Umbilical cord (tissue), 2 donors: ENCODE measurements at places on chromosomes 6 and 20.
A peak's percentile ranks its signal among the peaks of the same experiment; 100 is the strongest.

- no peak for DNase-seq
Observed at GRCh38 chr20:54073288-54073687, 2.9 kb upstream of the BCAS1 start.

DNA sequence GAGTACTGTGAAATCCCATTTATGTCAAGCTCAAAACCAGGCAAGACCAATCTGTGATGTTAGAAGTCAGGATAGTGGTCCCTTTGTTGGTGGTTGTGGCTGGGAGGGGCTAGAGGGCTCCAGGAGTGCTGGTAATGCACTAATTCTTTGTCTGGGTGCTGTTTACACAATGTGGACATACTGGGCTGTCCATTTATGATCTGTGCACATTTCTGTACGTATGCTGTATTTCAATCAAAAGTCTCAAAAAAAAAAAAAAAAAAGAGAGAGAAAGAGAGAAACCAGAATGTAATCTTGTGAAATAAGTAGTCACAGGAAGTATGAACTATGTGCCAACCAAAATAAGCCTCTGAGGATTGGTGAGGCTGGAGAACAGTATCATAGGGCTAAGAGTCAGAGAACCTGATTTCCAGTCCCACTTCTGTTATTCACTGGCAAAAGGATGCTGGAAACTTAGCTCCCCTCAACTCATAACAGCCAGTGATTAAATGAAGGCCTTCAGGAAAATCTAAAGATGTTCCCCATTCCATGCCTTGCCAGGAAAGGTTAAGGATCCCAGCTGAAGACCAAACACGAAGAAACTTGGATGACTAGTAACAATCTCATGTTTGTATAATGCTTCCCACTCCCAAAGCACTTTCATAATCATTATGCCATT is 19.6 kb upstream of the TRAM2 start:
- no peak for DNase-seq

DNA sequence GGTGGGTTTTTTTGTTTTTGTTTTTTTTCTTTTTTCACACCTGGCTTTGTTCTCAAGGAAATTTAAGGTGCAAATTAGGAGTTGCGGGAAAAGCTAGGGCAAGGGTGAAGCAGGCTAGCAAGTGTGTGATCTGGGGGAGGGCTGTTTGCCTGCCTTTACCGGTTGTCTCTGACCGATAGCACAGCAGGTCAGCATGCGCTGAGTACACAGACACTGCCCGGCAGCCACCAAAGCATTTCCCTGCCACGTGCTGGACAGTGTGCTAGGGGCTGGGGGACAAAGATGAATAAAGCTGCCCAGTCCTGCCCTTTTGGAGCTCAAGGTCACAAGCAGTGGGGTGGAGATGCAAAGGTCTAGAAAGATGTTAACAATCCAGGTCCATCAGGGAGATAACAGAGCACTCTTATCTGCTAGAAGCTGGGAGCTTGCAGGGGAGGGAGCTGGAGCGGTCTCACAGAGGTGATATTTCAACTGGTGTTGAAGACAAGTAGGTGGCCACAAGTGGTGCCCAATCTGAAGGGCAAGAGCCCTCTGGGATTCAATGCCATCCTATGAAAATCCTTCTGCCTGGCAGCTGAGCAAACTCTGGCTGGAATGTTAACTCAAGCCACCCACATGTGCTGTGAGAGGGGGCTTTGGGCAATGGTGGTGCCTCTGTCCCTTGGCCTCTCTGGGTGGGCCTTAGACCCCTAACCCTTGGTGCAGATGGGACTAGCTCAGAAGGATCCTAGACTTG is 24.5 kb downstream of the TTBK1 start:
- DNase-seq: no peak

DNA sequence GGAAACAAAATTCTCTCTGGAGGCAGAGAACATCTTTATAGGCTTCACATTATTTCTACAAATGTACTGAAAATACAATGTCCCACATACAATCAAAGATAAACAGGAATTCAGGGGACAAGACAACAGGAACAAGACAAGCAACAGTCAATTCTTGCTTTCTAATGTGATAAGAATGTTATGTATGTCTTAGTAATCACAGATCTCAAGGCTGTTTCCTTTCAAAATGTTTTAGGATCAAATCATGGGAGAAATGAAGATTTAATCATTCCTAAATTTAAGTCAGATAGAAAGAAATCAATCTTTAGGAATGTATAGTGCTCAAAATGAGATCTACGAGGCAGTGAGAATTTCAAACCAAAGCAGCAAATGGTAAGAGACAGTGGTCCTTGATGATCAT is 32.1 kb downstream of the NEDD9 start:
- no peak for DNase-seq

DNA sequence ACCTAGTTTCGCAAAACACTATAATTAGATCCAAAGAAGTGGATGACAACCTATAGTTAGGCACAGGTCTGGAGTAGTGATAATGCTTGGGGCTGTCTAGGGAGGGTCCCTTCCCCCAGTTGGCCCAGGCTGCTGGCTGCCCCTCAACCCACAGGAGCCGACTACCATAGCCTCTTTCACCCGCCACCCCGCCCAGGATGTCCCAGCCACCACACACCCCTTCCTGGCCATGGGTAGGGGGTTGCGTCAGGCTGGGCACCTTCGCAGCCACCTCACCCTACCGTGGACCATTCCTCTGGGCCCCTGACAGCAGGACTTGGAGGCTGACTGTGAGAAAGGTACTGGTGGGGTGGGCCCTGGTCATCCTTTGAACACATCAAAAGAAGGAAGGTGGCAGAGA is 8.5 kb downstream of the TFEB start:
- no peak for DNase-seq

DNA sequence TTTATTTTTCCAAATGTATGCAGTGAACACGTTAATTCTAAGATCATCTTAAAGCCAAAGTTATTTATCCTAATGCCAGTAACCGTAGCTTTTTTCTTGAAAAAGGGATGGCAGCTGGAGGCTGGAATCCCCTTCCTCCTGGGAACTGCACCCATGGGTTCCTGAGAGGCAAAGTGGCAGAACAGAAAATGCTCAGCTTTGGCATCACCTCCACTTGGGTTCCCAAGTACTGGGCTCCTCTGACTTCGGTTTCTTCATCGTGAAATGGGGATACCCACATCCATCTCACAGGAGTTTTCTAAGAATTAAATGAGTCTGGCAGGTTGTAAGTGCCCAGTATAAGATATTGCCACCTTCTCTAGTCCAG is 6.2 kb upstream of the DDX43 start:
- DNase-seq: no peak

DNA sequence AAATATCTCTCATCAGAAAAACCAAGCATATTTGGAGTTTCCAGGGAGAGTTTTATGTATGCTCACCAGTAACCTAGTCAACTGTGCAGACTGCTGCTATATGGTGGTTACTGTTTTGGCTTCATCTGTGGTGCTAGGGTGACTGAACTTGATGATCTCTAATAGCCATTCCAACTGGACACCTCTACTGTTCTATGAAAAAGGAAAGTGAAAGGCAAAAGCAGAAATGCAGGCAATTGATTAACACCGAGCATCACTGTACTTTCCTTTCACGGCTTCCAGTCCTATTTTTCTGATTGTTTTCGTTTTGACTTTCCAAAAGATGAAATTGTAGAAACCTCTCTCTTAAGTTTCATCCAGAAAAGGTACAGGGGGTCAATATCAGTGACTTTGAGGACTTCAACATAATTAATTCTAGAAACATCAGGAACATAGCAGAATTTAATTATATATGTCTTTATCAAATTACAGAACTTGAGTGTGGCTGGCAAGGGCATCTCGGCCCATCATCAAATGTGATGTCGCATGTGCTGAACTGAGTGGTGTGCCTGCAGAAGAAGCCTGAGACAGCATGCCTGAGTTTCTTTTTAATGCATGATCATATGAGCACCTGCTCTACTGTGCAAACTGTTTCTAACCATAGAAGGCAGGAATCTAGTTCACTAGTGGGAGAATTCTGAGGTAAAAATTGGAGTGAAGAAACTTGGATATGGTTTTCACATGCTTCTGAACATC is 464.3 kb upstream of the FLRT3 start:
- DNase-seq: no peak

DNA sequence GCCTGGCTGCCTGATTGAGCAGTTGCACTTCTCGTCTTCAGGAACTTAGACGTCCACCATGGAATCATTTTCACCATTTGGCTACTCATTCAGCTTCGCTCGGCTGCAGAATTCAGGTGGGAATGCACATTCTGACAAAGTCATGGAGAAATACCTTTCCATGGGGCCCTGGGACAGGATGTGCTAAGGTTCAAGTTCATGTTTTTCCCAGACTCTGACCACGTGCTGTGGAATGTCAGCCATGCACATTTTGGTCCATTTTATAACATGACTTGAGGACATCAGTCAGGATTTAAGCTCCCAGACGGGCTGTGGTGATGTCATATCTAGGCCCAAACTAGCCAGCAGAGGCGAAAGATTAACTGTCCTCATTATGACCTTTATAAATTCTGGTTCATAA is 205.3 kb downstream of the TBXT start:
- DNase-seq: no peak

DNA sequence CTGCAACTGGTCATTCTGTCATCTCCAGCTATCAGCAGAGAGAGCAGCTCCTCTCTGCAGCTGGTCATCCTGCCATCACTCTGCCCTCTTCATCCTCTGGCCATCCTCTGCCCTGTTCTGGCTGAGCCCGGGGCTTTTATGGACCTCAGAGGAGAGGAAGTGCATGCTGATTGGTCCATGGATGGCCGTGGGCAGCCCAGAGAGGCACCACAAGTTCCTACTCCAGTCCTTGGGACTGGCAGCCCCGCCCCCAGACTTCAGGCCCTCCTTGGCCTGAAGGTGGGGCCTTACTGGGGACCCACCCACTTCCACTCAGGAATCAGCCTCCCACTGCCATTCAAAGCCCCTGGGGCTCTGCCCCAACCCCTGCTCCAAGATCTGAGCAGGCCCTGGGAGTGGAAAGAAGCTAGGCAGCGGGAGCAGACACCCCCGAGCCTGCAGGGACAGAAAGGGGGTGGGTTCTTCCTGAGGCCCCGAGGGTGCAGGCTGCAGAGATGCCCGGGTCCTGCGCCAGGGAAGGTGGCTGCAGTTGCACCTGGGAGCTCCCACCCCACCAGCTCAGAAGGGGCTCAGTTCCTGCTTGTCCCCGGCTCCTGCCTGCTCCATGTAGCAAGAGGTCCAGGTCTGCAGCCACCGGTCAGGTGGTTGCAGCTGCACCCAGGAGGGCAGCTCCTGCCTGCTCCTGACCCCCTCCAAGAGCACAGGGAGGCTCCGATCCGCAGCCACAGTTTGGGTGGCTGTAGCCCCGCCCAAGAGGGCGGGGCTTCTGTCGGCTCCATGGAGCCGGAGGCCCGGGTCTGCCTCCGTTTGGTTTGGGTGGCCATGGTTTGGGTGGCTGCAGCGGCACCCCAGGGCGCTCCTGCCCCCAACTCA is 34.1 kb upstream of the HMGA1 start:
- no peak for DNase-seq

- no peak for DNase-seq
Observed at GRCh38 chr20:40675599-40676221, 13.3 kb downstream of the MAFB start.

GRCh38 chr20:1297486-1297885 is 31.4 kb downstream of the SNPH start:
- no peak for DNase-seq

DNA sequence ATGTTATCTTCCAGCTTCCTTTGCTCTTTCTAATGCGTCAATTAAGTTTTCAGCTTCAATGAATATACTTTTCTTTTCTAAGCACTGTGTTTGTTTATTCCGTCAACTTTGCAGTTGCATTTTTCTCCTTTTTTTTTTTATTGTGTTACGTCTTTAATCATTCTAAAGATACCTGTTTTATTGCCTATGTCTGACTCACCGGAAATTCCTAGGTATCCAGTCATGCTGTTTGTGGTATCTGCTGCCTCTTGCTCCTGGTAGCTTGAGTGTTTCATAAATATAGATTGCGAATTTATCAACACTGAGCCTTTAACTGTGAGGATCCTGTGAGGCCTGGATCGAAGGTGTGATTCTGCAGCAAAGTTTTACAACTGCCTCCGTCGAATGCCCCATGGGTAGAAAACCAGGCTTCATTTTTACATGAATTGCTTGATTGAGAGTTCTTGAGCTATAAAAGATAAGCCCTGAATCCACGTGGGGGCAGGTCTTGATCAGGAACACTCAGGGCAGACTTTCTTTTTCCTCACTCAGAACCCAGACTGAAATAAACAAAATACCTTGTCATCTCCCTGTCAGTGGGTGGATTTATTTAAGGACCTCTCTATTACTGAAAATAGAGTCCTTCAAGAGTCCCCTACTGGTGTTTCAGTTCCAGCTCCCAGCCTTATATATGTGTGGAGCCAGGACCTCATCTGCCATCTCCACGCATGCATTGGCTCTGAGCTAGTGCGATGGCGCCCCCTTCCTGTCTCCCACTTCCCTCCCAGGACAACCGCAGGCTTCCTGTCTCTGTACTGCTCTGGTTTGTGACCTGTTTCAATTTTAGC is 60.1 kb upstream of the LRRC1 start:
- peak; percentile 43 for DNase-seq

DNA sequence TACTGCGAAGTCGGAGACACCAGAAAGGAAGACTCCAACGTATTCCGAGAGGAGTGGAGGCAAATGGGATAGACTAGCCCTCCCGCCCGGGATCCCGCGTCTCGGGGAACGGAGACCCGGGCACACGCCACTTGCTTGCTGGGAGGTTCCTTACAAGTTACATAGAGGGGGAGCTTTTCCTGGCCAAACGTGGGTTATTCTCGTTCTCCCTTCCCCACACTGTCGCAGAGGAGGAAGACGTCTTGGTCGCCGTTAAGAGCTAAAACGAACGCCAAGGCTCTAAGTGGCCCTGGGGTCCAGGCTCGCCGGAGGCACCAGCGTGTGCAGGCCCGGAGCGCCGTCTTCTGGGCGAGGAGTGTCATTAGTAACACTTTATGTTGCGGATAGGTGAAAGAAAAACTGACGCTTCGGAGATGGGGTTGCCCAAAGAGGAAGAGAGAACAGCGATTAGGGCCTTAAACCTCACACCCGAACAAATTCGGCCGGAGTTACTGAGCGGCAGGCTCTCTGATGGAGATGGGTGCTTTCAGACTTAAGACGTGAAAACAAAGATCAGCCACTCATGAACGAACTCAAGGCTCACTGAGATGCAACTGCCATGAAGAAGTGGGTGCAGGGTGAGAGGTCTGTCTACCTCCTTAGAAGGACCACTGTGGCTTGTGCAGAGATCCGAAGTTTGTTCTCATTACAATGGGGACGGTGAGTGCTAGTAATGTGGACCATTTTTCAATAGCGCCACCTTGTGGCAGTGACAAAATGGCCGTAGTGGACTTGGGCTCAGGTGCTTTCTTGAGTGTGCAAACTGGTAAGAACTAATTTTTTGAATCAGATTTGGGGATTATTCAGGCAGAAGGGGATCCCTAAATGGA is 11.7 kb upstream of the ZNF311 start:
- peak; percentile 83 for DNase-seq

DNA sequence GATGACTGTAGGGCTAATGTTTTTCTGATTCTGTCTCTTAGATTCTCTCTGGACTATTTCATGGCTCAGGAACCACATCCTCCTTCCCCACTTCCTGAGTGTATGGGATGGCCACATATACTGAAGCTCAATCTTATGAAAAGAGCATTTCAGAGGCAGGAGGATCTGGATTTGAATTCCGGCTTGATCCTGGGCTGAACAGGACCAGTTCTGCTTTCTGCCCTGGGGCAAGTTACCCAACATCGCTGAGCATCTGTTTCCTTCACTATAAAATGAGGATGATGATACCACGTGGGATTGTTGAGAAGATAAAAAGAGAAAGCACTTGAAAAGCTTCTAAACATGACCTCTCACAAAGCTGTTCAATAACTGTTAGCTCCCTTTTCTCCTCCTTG is 168.4 kb upstream of the TNFAIP3 start:
- peak; percentile 52 for DNase-seq
